ENCODE measurements at places on chromosomes 7 and 10.

DNA sequence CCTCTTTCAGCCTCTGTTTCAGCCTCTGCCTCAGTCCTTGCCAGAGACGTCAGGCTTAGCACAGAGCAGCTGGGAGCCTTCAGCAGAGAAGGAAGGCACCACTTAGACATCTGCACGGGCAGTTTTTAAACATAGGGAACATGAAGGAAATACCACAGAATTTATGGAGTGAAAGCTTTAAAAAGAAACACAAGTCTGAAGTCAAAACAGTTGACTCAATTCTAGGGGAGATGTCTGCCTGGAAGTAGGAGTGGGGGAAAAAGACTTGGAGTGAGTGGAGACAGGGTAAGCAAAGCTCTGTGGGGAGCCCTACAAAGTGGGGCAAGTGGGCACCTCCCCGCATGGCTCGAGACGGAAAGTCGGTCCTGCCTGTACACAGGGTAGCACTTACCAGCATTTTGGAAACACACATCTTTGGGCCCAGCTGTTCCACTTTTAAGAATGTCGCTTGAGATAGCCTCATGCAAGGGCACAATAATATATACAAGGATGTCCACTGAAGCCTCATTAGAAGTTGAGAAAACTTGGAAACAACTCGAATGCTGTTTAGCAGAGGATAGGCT is 5.0 kb upstream of the TBXAS1 start:
- no peak for DNase-seq

DNA sequence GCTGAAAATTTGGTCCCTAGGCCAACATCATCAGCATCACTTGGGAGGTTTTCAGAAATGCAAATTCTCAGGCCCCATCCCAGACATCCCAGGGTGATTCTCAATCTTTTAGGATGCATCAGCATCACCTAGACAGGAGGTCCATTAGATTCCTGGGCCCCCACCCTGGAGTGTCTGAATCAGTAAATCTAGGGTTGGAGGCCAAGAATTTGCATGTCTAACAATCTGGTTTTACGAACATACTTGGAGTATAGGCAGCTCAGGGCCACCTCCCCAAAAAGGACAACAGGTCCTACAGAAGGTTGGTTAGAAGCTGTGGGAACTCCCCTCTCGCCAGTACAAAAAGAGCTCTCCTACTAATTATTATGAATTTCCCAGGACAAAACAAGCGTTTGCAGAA is 15.5 kb downstream of the ZC3HAV1 start:
- no peak for DNase-seq

- DNase-seq: no peak
Observed at GRCh38 chr10:102418622-102419268, at the start of gene PSD. PSD (minus strand) TSS chr10:102418785; CDS start chr10:102417038, 1,747 bp downstream.

- DNase-seq: no peak
Observed at GRCh38 chr7:135335628-135336139, 102.0 kb downstream of the STRA8 start.

DNA sequence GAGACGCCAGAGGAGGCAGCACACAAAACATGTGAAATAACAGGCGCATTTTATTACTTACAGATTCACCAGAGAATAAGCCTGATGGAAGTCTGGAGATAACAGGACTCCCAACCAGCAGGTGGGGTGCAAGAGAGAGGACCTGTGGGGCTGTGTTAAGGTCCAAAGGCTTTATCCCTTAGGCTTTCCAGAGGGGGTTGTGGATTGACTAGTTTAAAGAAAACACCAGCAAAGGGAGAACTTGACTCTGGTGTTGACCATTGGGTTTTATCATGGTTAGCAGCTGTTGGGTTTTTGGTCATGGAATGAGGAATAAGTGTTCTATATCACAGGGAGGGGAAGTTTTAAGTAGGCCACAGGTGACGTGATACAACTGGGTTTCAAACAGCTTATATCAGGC is 1.6 kb upstream of the CRPPA start:
- DNase-seq: no peak

- no peak for DNase-seq
Observed at GRCh38 chr7:151748733-151749132, 128.2 kb downstream of the PRKAG2 start.

GRCh38 chr7:68306692-68307107 is 1291.6 kb upstream of the AUTS2 start:
- DNase-seq: no peak

GRCh38 chr10:116215651-116216050 is 57.4 kb downstream of the GFRA1 start:
- no peak for DNase-seq

DNA sequence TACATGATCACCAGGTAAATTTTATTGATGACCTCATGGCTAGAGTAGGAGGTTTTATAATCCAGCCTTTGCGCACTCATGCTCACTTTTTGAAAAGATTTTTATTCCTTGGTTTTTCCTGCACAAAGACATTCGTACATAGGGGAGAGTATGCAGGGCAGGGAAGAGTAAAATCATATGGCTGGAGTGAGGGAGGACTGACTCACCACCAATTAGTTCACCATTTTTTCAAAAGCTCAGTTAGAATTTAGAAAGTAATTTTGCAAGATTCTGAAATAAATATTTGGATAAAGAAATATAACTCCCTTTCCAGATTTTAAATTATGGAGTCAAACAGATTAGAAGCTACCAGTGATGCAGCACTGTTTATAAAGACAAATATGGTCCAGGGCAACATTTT is 111.9 kb downstream of the SEMA3D start:
- no peak for DNase-seq

DNA sequence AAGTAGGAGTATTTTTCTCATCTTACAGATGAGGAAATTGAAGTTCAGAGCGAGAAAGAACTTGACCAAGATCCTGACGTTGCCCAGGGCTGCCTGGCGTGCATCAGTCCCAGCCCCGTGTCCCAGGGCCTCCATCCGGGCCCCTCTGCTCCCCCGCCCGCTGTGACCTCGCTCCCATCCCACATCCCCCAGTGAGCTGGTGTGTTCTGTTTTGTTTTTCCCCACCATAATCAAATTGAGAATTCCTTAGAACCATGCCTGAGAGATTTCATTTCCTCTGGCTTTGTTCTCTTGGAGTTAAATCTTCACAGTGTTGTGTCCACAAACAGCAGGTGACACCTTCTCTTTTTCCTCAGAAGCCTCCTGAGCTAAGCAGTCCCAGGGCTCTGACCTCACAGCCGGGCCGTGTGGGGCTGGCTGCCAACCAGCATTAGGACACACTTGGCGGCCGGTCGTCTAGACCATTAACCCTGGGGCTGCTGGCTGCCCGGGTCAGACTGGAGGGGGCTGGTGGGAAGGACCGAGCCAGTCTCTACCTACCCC is 44.3 kb downstream of the PFKP start:
- DNase-seq: no peak

DNA sequence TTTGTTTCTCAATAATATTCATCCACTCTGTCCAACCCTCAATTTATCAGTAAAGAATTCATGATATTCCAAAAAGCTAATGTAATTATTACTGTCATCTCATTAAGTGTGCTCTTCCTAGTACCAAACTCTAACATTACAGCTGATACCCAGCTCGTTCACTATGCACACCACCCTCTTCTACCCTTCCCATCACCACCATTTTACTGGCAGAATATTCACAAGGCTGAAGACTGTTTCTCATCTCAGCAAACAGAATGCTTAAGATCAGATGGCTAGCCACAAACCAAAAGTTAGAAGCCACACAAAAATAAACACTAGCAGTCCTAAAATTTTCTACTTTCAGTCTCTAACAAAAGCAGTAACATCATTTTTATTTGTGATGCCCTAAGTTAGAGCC is 121.5 kb downstream of the SRPK2 start:
- DNase-seq: no peak

DNA sequence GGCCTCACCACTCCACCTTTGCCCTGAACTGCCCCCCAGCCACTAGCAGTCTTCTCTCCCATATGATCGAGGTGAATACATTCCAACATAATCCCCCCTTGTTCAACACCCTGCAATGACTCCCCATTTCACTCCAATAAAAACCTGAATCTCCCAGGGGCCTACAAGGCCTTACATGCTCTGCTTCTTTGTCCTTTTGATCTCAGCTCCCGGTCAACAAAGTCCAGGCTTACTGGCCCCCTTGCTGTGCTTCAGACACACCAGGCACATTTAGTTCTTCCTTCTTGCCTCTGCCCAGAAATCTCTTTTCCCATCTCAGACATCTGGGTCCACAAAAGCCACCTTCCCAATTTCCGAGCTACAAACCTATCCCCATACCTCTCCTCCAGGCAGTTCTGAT is 14.0 kb downstream of the MET start:
- no peak for DNase-seq

- DNase-seq: no peak
Observed at GRCh38 chr7:126227055-126227454, 1025.7 kb downstream of the GRM8 start.
